ENCODE measurements at places on chromosomes 11 and 22.

- peak; percentile 7 for DNase-seq
Measured at GRCh38 chr22:28002181-28002700, 83.2 kb upstream of the PITPNB start.

GRCh38 chr11:122439866-122440810 lies 215.4 kb upstream of the UBASH3B start:
- DNase-seq = peak; percentile 47

DNA sequence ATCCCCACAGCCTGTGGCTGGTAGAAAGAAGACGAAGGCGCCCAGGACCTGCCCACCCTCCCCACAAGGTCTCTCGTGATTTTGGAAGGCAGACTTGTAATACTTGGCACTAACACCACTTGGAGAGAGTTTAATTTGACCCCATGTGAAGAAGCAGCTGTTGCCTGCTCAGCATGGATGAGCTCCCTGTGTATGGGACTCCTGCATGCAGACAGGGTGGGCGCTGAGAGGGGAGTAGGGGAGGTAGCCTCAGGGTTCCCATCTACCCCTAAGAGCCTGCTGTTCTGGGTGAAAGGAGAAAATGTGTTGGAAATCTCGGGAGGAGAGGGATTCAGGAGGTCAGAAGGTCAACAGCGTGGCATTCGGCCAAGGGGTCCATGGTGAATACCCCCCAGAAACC lies 625.9 kb downstream of the TBC1D22A start:
- DNase-seq = no peak

- peak; percentile 97 for DNase-seq
Measured at GRCh38 chr11:122235615-122236014, 119.6 kb upstream of the BLID start.

Data from fibroblast of the aortic adventitia (primary cell).